ENCODE measurements at places on chromosomes 16 and 17. TPM values are rescaled to one million over a fixed set of nuclear protein-coding genes. Genes with fewer than 3 reads are reported as not detected.

The DPEP1 gene
- 2.7 TPM for total RNA-seq

The CD300E gene
- not detected for total RNA-seq

The SLC12A3 gene
- not detected for total RNA-seq

The LRRC46 gene
- total RNA-seq, result 0.05 TPM

The CD300LF gene
- total RNA-seq, result not detected

The KDM8 gene
- total RNA-seq, result 4.7 TPM

The GPR139 gene
- not detected for total RNA-seq

The AANAT gene
- total RNA-seq, result not detected

The CD7 gene
- not detected for total RNA-seq

The GJC1 gene
- total RNA-seq, result 13.9 TPM

The SCIMP gene
- not detected for total RNA-seq

The NAGLU gene
- 44.9 TPM for total RNA-seq

The TM4SF5 gene
- not detected for total RNA-seq

The ARHGAP44 gene
- 0.68 TPM for total RNA-seq

The ARL5C gene
- total RNA-seq, result not detected

The SPECC1 gene
- total RNA-seq, result 1.7 TPM

The GDPD3 gene
- 1.1 TPM for total RNA-seq

The SOX9 gene
- total RNA-seq, result 0.17 TPM

The SLC9A5 gene
- 1.2 TPM for total RNA-seq

The PITPNM3 gene
- total RNA-seq, result 0.34 TPM

The PCGF2 gene
- total RNA-seq, result 7.8 TPM
